GM23248 (cell line): ENCODE measurements at places on chromosomes 5 and 9. TPM values are rescaled to one million over a fixed set of nuclear protein-coding genes. Genes with fewer than 3 reads are reported as not detected.

Gene ZNF300
- 2.0 and 5.1 TPM in 2 replicates for total RNA-seq

Gene PCDHGB4
- total RNA-seq, result 6.8 and 7.6 TPM in 2 replicates

Gene TMEM252
- not detected in 2 replicates for total RNA-seq

Gene TMEM174
- not detected in 2 replicates for total RNA-seq

Gene TBC1D9B
- total RNA-seq, result 55.7 and 64.4 TPM in 2 replicates

Gene GLDC
- total RNA-seq, result 0.11 TPM in 1 of 2 replicates, not detected in the other

Gene ALDOB
- total RNA-seq, result not detected in 2 replicates

Gene KIF2A
- 34.5 and 40.0 TPM in 2 replicates for total RNA-seq

Gene GLRA1
- total RNA-seq, result not detected in 2 replicates
